ENCODE measurements at places on chromosomes 1 and 21.

DNA sequence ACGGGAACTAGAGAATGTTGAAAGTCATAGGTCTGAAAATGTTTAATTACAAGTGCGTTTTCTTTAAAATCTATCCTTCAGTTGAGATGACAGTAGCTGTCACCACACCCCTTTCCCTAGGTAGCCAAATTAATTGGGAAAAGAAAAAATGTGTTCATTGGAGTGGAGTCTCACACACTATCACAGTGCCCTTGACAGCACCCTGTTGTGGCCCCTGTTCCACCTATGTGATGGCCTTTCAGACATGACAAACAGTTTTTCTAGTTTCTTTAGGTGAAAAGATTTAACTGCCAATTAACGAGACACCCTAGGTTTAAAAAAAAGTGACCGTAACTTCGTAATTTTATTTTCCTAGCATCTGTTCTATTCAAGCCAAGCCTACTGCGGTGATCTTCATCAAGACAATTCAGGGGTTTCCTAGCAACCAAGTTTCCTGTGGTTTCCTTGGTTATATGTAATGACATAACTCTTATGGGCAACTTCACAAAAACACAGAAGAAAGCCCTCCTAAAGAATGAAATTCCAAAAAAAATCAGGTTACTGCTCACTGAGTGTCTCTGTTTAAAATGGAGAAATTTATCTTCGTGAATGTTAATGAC, 298.3 kb downstream of the PDE4B start:
- DNase-seq: no peak

DNA sequence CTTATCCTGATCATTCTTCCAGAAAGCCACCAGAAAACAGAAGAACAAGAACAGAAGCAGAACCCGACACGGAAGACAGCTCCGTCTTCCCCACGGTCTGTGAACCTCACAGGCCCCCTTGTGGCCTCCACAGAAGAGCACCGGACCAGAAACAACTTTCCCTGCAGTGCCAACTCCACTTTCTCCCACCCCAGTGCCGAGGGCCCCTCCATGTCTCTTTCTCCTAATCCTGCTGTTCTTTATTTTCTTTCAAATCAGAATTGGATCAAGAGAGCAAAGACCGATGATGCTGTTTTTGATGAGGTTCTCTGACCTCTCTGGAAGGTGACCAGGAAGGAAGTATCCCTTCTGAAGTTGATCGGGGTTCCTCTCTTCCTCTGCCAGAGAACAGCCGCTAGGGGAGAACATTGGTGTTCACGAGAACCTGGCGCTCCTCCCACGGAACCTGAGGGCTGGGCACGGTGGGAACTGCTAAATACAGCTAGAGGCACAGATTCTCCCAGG, 58.9 kb upstream of the CTTNBP2NL start:
- no peak for DNase-seq

GRCh38 chr1:203131548-203132200, 4.1 kb downstream of the ADORA1 start:
- peak; percentile 7 for DNase-seq

GRCh38 chr21:38945545-38946245, 140.0 kb downstream of the ETS2 start:
- no peak for DNase-seq

- no peak for DNase-seq
Measured at GRCh38 chr1:20368866-20369470, 78.3 kb downstream of the VWA5B1 start.

GRCh38 chr1:87106867-87107266, 192.4 kb downstream of the HS2ST1 start:
- DNase-seq: no peak

GRCh38 chr21:17438635-17439034, 74.2 kb upstream of the CXADR start:
- no peak for DNase-seq

DNA sequence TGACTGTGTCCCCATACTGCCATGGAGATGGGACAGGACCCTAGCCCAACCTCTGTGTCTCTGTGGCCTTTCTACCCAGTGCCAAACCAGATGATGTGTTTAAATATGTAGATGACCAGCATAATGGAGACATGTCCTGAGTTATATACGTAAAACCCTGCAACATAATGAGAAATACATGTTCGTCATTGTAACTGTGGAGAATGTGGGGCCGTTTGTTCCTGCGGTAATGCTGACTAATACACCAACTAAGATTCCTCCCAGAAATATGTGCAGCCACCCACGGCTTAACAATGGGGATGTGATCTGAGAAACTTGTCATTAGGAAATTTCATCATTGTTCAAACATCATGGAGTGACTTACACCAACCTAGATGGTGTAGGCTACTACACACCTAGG, 71.7 kb upstream of the SIM2 start:
- DNase-seq: no peak

GRCh38 chr1:118995312-118996016, 7.3 kb upstream of the TBX15 start:
- no peak for DNase-seq

DNA sequence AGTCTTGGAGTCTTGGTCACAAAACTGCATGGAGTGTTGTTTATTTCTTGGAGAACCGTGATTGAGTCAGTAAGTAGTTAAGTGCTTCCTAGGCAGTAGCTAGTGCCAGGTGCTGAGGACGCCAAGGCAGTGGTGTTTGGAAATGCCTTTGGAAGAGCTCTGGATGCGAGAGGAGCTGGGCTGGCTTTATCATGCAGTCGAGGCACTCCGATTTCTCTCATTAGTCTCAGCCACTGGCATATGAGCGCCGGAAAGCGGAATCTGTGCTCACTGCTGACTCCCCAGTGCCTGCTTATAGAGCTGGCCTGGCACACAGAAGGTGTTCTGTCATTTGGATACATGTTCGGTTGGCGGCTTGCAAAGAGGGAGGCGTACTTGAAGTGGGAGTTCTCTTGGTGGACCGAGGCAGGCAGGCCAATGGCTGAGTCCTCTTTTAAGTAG, 3.6 kb downstream of the TENT5C start:
- DNase-seq: no peak

DNA sequence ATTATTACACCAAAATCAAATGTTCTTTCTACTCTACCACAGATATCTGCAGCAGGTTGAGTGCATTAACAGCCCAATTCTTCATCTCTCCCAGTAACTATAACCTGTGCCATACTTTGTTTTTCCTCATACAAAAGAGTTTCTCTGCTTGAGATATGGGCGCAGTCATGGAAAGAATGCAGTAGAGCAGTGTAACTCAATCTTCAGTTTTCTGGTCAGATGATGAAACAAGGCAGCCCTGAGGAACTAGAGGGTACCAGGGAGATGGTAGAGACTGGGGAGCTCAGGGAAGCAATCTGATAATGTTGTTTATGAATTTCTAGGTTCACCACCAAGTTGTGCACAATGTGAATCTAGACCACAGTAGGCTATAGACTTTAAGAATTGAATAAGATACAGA, 39.6 kb downstream of the ASPM start:
- no peak for DNase-seq

- DNase-seq: peak; percentile 76
Measured at GRCh38 chr1:244074559-244075171, 23.6 kb downstream of the ZBTB18 start.

DNA sequence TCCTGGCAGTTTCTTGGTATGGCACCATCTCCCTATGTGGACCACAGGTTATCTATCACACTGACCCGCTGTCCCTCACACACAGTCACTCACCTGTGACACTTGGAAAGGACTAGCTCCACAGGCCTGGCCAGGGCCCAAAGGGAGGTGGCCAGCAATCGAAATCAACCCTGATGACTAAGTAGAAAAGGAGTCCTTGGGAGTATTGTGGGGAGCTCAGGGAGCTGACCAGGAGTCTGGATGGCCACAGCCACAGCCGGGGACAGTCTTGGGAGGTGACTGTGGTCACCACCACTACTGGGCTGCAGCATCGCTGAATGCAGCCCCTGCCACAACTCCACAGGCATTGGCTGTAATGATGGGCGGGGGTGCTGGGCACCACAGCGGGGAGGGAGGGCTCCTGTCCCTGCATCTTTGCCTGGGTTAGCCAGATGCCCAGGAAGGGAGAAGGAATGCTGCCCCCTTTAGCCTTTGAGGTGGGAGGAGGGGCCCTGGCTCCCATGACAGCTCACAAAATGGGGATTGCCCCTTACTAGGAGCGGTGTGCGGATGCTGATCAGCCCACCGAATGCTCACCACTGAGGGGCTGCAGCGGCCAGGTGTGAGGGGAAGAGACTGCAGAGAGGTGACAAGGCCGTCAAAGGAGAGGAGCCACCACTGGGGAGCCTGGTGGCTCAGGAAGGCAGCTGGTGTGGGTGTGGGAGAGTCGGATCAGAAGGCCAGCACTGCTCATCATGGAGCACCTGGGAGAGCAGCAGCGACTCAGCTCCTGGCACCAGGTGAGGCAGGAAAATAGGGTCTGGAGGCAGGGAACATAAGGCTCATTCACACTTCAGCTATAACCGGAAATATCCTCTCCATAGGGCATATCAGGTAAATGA, 61.3 kb downstream of the H3-3A start:
- DNase-seq: no peak

GRCh38 chr1:18200918-18201317, 93.3 kb downstream of the IGSF21 start:
- DNase-seq: no peak

GRCh38 chr1:98452162-98452561, 209.4 kb upstream of the SNX7 start:
- DNase-seq: no peak

GRCh38 chr1:15583016-15583706, 1.7 kb downstream of the AGMAT start:
- no peak for DNase-seq

DNA sequence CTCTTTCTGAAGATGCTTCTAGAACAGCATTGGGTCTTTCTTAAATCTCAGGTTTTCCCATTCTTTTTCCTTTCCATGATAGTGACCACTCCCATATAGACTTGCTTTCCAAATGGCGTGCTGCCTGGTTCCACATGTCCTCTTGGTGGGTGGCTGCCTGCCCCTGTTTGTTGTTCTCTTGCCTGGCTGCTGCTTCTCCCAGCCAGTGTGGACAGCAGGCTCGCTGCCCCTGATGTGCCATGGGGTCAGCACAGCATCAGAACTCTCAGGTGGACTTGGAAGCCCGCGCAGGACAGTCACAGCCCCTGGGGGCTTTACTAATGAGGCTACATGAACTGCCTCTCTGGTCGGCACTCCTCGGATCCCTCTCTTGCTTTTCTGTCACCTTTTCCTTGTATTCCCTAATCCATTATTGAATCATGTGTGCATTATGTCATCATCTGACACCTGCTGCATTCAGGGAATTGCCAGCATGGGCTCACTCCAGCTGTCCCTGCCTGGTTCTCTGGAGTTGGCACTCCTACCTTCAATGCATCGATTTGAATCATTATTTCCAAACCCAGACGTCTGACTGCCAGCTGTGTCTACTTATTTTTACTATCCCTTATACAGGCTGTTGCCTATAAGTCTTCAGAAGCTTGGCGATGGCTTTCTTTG, 100.5 kb upstream of the COA6 start:
- no peak for DNase-seq

- no peak for DNase-seq
Measured at GRCh38 chr1:235495030-235495429, 9.2 kb downstream of the B3GALNT2 start.

GRCh38 chr1:12511516-12512468, 106.2 kb downstream of the DHRS3 start:
- DNase-seq: no peak

DNA sequence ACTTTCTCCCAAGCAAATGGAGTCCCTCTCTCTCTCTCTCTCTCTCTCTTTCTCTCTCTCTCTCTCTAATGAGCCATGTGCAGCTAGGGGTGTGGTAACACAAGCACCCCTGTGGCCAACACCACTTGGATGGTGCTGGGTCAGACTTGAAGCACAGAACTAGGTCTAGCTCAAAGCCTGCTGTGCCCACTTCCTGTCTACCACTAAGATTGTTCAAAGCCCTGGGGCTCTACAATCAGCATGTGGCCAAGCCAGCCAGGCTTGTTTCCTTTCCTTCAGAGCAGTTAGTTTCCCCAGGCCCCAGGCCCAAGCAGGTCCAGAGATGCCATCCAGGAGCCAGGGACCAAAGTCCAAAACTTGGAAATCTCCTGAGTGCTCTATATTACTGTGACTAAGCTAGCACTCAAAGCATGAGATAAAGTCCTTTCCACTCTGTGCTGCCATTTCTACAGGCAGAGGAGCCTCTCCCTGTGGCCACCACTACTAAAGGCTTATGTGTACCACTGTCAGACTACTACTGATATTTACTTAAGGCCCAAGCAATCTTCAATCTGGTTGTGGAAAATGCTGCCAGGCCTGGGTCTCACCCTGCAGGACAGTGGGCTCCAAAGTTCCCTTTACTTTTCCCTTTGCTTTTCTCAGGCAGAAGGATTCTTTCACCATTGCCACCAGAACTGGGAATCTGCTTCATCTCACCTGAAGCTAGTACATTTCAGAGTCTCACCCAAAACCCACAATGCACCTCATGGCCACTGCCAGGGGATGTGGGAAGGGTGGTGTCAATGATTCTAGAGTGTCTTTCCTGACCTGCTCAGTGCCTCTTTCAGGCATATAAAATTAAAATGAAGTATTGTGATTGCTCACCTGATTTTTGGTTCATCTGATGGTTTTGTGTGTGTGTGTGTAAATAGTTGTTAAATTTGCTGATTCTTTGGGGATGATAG, 999.5 kb downstream of the NCAM2 start:
- DNase-seq: no peak

DNA sequence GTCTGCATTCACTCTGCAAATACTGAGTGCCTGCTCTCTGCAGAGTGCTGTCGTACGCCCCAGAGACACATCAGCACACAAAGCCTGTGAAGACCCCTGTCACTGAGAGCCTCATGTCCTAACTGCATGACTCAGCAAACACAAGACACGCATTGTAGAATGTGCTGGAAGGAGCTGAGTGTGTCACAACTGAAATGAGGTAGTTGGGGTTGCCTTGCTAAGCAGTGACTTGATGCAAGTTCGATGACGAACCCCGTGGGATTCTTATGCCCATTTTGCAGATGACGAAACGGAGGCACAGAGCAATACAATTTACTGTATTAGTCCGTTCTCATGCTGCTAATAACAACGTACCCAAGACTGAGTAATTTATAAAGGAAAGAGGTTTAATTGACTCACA, 65.1 kb downstream of the RIPK4 start:
- peak; percentile 36 for DNase-seq

DNA sequence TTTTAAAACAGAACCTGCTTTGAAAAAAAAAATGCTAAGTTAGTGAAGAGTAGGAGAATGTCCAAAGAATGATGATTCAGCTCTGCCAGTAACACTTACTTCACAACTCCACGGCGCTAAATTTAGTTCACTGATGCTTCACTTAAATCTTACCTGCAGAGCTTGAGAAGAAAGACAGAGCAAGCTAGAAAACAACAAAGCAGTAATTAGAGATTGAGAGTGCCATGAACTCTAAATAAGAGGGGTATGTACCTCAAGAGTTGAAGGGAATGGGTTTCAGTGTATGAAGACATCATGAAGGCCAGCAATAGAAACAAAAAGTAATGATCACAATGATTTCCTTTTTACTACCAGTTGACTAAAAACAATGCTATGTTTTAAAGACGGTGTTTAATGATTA, 32.8 kb downstream of the EPRS1 start:
- DNase-seq: no peak

DNA sequence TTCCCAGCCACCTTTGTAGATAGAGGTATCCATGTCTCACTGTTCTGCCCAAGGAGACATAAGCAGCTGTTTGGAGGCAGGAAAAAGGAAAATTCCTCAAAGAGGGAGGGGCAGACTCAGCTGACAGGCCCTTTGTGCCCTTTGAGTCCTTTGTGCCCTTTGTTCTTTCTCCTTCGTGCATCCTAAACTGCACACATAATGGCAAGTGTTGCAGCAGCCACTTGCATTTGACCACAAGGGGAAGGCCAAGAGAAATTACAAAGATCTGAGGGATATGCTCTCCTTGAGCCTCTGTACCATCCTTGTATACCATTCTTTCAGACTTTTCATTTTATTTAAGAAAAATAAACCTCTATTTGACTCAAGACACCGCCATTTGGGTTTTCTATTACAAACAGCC, 71.8 kb upstream of the PKN2 start:
- no peak for DNase-seq

Data from CD4-positive, alpha-beta T cell treated with Interleukin-4 for 1 hour (primary cell).